ENCODE measurements at places on chromosomes 5 and 9.

- no peak for DNase-seq
These were observed 181.2 kb upstream of the ADRA1B start for GRCh38 chr5:159735036-159735435.

GRCh38 chr9:136140046-136140445 lies 21.4 kb upstream of the TMEM250 start:
- no peak for DNase-seq

GRCh38 chr5:132058646-132059042 lies 1.8 kb upstream of the IL3 start:
- no peak for DNase-seq

- no peak for DNase-seq
These were observed 76.2 kb upstream of the CHD1 start for GRCh38 chr5:99004960-99005359.

GRCh38 chr5:10849278-10849677 lies 88.2 kb upstream of the DAP start:
- no peak for DNase-seq

DNA sequence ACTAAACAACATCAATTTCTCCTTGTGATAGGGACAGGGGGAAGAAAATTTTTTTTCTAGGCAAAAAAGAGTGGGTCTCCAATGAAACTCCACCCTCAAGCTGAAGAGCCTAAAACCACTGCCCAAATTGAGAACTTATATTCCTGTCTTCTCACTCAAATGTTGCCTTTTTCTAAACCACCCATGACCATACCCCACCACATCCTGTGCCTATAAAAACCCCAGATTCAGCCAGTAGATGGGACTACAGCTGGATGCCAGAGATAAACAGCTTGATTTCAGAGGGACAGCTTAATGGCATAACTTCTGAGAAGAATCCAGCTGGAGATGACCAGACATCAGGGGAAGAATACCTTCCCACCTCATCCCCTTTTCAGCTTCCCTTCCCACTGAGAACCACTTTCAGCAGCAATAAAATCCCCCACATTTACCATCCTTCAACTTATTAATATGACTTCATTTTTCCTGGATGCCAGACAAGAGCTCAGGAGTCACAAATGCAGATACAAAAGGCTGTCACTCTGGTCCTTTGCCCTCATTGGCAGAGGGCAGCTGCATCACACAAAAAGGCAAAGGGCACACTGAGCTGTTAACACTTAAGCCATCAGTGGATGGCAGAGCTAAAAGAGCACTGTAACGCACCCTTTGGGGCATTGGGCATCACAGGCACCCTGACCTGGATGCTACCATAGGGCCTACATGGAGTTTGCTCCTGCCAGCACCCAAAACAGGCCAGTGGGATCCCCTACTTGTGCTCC lies 972.5 kb upstream of the CTNND2 start:
- DNase-seq: no peak

DNA sequence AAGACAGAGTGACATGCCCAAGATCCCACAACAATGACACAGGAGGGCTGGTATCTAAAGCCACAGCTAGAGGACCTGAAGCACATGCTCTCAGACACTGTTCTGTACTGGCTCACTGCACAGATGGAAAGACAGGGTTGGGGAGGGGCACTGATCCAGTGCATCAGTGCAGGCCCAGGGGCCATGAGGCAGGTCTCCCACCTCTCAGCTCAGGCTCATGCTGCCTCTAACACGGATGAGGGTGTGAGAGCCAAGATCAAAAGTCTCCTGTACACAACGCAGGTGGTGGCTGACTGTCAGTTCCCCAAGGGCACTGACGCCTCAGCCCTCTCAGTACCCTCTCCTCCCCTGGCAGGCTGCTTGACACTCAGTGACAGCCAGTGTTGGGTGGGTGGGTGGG lies 10.9 kb downstream of the RAPGEF1 start:
- peak; percentile 74 for DNase-seq
